ENCODE measurements at places on chromosomes 5 and 9. TPM values are rescaled to one million over a fixed set of nuclear protein-coding genes. Genes with fewer than 3 reads are reported as not detected.

GRCh38 chr5:86675311-86675710 lies 57.6 kb downstream of the COX7C start:
- no peak for DNase-seq

DNA sequence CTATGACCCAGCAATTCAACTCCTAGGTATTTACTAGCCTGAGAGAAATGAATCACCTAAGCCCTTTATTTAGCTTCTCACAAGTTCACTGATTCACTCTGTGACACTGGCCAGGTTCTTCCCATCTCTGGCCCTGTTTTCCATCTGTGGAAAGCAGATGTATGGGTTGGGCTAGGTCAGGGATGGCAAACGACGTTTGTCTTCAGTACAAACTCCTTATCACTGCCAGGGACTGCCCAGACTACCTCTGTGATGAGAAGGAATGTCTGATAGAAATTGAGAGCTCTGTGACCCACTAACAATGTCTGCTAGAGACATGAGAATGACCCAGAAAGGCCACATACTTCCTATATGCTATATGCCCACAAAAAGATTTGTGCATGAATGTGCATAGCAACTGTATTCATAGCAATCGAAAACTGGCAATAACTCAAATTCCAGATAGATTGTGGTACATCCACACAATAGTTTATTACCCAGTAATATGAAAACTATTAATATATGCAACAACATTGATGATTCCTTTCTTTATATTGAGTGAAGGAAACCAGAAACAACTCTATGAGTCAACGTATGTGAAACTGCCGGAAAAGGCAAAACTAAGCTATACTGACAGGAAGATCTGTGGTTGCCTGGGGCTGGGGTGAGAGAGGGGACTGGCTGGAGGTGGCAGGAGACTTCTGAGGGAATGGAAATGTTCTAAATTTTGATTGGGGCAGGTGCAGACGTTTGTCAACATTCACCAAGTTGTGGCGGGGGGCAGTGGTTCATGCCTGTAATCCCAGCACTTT lies 32.0 kb upstream of the ADAM19 start:
- DNase-seq: peak; percentile 88

GRCh38 chr5:37492778-37493555 lies 113.8 kb downstream of the WDR70 start:
- no peak for DNase-seq

DNA sequence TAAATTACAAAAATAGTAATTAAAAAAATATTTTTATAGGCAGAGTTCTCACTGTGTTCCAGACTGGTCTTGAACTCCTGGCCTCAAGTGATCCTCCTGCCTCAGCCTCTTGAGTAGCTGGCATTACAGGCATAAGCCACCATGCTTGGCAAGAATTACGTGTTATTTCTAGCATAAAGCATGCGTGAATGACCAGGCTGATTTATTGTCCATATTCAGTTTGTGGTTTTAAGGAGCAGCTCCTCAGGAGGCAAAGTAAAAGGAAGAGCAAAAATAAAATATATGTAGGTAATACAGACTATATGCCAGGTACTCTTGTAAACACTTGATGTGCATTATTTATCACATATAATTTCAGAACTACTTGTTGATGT lies 7.1 kb upstream of the CD180 start:
- no peak for DNase-seq

DNA sequence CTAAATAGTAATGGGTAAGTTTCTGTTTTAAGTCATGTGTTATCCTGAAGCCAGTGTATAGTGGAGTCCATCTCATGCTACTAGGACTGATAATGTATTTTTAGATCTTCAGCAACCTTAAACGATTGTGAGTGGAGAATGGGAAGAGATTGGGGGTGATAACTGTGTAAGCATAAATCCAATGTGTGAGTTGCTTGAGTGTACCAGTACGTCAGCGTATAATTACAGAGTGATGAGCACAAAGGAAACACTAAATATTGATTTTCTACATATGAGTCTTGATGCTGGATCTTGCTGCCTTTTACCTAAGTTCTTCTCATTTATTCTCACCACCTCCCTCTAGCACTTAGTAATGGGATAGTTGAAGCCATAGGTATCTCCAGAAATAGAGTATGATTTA lies 16.3 kb upstream of the IZUMO3 start:
- DNase-seq: no peak

DNA sequence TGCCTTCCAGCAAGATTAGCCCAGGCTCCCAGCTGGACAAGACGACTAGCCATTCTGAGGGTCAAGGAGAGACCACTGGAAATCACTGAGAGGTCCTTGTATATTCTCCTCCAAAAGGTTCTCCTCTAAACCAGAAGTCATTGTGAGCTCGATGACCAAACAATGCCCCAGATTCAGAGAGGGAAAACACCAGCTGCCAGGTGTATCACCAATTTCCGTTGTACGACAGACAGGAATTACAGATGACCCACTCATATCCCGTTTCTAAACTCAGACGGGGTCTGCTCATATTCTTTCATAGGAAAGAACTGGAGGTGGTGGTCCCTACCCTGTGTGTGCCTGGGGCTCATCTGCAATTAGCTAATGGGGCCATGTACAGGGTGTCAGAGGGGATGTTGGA lies 14.2 kb downstream of the FAXDC2 start:
- no peak for DNase-seq

DNA sequence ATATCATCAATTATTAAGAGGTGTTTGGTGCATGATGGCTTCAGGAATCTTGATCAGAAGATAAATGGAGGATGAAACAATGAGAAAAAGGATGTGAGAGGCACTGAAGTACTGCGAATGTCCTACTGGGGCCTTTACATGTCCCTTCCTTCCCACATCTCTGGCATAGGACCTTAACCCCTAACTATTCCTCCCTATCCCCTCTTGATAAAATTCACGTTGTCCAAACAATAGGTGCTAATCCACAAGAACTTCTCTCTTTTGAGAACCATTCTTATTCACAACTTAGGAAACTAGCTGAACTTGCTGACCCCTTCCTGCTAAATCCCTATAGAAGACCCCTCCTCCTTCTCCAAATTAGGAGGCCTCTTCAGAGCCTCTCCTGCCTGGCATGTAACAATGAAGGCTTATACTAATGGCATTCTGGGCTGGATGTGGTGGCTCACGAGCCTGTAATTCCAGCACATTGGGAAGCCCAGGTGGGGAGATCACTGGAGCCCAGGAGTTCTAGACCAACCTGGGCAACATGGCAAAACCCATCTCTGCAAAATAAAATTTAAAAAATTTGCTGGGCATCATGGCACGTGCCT lies 276.5 kb upstream of the SMARCA2 start:
- no peak for DNase-seq

- no peak for DNase-seq
These were observed 104.8 kb upstream of the ERCC6L2 start for GRCh38 chr9:95770653-95771131.

- no peak for DNase-seq
These were observed 456.0 kb downstream of the RAB3C start for GRCh38 chr5:59038798-59039295.

DNA sequence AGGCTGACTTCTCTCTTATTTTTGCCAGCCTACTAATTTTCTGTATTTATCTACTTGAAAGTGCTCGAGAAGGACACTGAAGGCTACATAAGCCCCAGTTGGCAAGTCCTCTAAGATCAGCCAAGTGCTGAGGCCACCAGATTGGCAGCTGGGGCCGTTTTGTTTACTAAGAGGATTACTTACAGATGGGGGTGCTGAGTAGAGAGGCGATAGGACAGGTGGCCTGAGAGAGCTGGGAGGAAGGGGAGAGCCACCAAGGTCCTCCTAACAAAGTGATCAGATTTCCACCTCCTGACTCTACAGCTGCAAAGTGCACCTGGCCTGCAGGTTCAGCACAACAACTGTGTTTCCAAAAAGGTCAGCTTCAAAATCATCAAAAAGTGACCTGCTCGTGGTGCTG lies 32.9 kb downstream of the FRMD3 start:
- DNase-seq: no peak

Gene CCDC183
- total RNA-seq: under 0.01 TPM

Gene HRCT1
- not detected for total RNA-seq

Gene ARSK
- 9.0 TPM for total RNA-seq

Gene BRD9
- total RNA-seq: 36.1 TPM
